ENCODE measurements at places on chromosomes 3 and 15. TPM values are rescaled to one million over a fixed set of nuclear protein-coding genes. Genes with fewer than 3 reads are reported as not detected.

Gene COPB2
- 82.0 TPM for total RNA-seq

Gene ITGA11
- total RNA-seq = 0.18 TPM

Gene SLC28A1
- total RNA-seq = not detected

Gene ZNF621
- 22.0 TPM for total RNA-seq

Gene PRTG
- not detected for total RNA-seq
